ENCODE measurements at places on chromosomes 7 and 10.

GRCh38 chr7:147411096-147411495 is 1179.5 kb upstream of the C7orf33 start:
- DNase-seq, result no peak

DNA sequence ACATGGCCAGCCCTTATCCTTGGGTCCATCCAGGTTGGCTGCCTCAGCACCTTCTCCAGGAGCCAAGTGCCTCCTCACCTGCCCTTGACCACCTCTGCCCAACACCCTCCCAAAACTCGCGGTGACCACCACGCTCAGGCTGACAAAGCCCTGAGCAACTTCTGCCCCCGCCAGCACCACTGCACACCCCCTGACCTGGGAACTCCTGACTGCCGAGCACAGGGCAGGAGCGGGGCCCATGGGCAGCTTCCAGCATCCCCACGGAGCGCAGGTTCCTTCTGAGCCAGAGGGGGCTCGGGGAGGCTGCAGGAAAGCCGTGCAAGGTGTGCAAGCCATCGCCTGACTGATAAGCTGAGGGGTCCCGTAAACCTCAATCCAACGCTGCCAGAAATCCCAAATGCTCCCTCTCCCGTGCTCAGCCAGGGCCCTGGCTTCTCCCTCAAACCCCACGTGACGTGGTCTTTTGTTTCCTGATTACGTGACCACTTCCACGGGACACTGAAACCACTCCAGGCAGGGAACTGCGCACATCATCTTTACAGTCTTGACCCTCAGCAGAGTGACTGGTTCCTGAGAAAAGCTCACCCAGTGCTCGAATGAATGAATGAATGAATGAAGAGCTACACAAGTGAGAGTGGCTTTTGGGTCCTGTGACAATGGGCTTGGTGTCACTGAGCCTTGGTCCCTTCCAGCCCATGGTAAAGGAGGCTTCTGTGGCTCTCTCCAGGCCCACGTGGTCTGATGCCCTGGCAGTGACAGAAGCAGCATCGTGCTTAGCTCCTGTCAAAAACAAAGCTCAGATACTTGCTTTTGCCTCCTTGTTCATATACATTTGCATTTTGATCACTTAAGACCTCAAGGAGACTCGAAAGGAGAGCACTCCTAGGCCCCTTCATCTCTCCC is 249.8 kb upstream of the PPP2R2D start:
- DNase-seq, result no peak

- no peak for DNase-seq
These were observed 22.7 kb downstream of the FAM133B start for GRCh38 chr7:92567460-92567859.

- DNase-seq, result peak; percentile 66
These were observed 115.9 kb upstream of the EEPD1 start for GRCh38 chr7:36037121-36037662.

- DNase-seq, result no peak
These were observed 8.1 kb upstream of the ANK3 start for GRCh38 chr10:60397792-60398191.

DNA sequence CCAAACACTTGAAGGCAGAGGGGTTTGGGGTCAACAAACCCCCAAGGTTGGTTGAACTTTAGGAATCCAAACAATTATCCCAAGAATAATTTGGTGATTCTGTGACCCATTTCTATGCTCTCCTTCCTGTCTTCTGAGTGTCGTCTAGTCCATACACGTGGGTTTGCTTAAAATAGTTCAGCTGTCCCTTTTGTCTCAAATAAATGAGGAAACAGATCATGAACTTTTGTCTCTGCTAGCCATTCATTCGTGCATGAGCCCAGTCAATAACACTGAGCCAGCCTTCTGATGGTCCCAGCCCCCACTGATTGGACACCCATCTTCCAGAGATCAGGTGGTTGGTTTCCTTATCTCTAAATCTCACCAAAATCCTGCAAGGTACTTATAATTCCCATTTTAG is 255.4 kb downstream of the PRPF18 start:
- DNase-seq, result no peak

DNA sequence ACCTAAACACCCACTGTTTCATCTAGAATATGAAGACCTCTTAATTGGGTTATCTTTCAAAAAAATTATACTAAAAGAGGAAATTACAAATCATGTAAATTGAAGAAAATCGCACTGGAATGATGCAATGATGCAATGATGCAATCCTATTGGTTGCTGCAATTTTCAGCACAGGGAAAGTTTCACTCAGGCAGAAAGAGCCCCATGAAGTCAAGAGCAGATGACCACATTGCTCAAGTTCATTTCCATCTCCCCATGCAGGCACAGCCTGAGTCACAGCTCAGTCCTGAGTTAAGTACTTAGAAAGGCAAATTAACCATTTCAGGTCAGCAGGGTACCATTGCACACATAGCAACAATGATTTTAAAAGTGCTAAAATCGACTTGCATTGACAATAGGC is 180.3 kb upstream of the MYO3A start:
- DNase-seq, result no peak

GRCh38 chr7:80440883-80441282 is 71.0 kb downstream of the GNAT3 start:
- no peak for DNase-seq

DNA sequence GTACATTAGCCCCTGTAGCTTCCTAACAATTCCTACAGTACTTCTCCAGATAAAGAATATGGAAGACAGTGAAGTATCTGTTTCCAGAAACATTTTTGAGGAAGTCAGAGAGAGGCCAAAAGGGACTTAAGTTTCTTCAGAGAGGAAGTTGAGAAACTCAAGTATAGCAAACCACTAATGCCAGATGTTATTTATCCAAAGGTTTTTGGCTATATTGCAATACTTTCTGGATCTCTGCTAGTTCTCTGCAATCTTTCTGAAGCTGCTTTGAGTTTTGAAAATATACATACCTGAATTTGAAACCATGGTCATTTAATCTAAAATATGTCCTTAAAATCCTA is 64.7 kb downstream of the BICC1 start:
- DNase-seq, result no peak

DNA sequence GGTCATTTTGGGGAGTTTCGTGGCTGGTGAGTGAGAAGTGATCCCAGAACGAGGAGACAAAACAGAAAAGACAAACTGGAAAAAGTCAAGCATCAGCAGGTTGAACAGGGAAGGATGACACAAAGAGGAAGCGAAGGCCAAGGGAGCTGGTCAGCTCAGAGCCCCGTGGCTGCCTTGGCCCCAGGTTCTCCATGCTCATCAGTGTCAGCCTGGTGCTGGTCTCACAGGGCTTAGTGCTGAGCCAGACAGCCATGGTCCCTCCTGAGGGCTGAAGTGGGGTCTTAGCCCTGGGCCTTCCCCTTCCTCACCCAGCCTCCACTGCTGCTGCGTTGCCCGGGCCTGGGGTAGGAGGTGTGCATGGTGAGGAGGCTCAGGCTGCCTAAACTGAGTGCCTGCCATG is 183.6 kb downstream of the PFKFB3 start:
- no peak for DNase-seq

DNA sequence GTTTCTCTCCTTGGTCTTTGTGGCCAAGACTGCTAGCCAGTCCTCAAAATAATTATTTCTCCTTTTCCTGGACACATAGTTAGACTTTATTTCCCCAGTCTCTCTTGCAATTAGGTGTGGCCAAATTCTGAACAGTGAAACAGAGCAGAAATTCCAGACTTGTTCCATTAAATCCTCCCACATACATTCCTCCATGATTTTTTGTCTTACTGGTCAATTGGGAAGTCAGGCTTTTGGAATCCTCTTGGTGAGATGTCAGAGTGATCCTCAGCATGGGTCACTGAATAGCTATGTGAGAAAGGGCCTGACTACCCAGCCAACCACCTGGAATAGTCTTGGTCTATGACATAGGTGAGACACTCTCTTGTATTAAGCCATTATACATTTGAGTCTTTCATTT is 164.2 kb downstream of the DGKI start:
- no peak for DNase-seq

Data from right forelimb (tissue), 1 donor.